ENCODE measurements at places on chromosomes 2 and 18. TPM values are rescaled to one million over a fixed set of nuclear protein-coding genes. Genes with fewer than 3 reads are reported as not detected.

DNA sequence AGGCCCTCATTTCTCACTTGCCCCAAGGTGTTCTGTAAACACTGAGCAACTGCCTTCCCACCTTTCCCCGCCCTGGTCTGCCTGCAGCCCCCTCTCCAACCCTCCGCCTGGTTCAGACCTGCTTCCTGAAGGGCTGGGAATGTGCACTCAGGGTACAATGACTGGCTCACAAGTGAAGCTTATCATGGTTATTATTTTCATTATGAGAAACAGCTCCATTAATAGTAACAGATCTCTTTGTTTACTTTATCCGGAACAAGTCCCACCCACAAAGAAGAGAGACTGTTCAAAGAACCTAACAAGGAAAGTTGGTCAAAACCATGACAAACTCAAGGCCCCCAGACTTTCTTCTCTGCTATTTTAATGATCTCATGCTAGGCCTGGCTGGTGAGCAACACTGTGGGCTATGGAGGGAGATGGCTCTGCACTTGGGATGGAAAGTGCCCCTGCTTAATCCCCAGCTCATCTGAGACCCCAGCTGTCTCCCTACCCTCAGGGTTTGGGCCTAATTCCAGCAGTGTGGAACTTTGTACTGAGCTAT, 36.7 kb downstream of the ARHGAP25 start:
- DNase-seq: no peak

DNA sequence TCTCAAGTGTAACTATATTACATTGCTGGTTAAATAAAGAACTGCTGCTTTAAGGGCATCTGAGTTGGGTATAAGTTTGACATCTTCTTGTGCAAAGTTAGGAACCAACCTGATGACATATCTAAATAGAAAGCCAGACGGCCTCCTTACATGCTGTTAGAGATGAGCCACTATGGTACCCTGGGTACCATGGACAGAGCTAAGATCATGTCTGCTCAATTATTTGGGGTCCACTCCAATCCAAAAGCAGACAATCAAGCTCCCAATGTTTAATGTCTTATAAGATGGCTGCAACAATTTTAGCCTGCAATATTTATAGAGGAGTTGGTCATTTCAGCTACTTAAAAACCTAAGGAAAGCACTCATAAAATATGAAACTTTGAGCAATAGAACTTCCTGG, 86.2 kb downstream of the UPP2 start:
- DNase-seq: no peak

DNA sequence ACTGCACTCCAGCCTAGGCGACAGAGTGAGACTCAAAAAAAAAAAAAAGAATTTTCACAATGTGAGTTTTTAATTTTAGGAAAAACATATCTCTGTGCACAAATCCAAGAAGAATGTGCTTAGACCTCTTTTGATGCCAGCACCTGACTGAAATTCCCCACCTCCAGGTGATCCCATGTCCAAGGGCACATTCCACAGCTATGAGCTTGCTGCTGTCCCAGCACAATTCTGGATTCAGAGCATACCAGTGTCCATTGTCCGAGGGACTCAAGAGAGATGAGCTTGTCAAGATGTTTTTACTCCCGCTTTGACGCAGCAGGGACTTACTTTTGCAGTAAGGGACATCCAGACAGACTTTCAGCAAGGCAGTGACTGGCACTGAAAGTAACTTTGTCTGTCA, 489.1 kb upstream of the ACVR2A start:
- no peak for DNase-seq

GRCh38 chr2:131145040-131145439, 39.9 kb downstream of the PLEKHB2 start:
- DNase-seq: no peak

GRCh38 chr2:11032396-11032795, 120.7 kb downstream of the KCNF1 start:
- no peak for DNase-seq

- DNase-seq: no peak
Observed at GRCh38 chr18:6943143-6943542, 174.5 kb downstream of the LAMA1 start.

DNA sequence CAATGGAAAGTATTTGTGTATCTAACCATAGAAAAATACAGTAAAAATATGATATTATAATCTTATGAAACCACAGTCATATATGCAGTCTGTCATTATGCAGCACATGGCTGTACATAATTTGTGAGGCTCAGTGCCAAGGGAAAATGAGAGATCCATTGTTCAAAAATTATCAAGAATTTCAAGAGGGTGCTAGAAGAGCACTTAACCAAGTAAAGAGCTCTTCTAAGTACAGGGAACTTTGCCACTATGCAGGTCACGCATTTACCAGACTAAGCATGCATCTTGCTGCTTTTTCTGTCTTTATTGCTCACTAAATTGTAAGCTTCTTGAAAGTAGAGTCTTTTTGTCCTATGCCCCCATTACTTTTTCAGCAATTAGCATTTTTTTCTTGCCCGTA, 438.0 kb downstream of the LRP1B start:
- no peak for DNase-seq

GRCh38 chr2:129189617-129190319, 789.7 kb upstream of the RAB6C start:
- DNase-seq: no peak

DNA sequence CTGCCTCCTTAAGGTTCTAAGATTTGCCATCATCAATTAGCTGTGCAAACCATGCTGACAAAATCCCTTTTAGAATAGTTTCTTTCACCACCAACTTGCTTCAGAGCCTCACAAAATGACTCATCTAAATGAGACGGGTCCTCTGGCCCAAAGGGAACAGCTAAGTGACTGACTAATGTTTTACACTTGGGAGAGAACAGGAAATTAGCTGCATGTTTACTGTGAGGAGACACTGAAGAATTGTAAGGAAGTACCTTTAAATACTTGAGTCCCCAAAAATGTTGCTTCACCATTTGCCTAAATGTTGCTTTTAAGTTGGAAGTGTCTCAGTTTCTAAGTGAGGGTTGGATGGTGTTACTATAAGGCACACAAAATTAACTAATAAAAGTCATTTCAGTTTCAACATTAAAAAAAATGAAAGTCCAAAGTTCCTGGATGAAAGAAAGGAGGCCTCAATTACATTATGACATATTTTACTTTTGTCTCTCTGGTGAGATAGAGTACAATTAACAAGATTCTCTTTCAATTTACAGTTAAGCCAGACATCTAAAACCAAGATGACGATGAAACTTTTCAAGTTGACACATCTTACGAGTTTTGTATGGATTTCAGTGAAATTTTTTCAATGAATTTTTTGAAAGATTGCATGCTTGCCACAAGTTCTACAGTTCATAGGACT, 229.1 kb upstream of the FN1 start:
- no peak for DNase-seq

DNA sequence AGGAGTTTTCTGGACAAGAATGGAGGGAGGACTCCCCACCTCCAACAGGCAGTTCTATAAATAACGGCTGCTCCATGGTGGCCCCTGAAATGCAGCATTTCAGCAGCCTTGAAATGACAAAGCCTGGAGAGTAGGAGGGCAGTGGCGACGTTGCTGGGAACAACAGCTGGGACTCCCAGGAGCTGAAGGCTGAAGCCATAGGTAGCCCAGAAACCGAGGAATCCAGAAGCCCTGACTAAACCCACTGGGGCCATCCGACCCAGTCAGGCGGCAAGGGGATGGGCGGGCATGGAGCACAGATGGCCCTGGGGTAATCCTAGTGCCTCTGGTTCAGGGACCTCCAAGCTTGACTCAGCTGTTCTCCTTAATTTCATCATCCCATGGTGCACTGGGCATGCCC, 9.0 kb downstream of the PRKAG3 start:
- no peak for DNase-seq

DNA sequence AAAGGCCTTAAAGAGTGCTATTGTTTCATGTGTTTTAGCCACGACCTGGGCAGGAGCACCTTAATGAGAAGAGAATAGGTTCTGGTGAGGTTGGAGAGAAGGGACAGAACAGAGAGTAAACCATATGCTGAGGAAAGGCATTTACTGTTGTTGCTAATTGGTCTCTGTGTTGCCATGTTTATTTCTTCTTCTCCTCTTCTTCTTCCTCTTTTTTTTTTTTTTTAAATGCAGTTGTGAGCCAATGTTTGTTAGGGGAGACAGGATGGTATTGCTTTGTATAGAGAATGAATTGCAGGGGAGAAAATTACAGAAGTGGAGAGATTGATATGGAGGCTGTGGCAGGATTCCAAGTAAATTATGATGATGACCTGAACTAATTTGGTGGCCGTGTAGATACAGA, 2.6 kb downstream of the SCN9A start:
- no peak for DNase-seq

GRCh38 chr2:67600946-67601345, 203.8 kb downstream of the ETAA1 start:
- no peak for DNase-seq

GRCh38 chr2:201929281-201930026, 104.2 kb upstream of the FZD7 start:
- no peak for DNase-seq

DNA sequence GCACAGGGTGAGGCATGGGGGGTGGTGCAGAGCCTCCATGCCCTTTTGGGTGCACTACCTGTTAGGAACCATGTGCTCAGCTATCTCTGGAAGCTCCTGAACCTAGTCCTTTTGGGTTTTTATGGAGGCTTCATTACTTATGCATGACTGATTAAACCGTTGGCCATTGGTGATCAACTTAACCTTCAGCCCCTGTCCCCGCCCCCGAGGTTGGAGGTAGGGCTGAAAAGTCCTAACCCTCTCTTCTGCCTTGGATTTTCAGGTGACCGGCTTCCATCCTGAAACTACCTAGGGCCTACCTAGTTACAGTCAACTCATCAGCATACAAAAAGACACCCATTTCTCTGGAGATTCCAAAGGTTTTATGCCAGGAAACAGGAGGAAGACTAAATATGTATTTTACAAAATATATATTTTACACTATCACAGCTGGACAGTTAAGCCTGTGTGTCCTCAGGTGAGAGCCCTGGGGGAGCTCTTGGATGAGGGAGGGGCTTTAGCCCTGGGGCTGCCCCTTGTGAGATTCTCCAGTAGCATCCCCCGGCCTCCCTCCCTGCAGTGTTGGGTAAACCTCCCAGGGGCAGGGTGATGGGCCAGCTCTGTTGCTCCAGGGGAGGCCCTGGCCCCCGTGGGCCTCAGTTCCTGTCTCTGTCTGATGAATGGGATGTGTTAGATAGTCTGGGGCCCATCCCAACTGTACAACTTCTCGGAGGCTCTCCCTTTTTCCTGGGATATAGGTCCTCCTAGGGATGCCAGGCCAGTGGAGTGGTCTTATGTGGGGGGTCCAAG, 24.1 kb downstream of the GLI2 start:
- DNase-seq: no peak

GRCh38 chr2:197254776-197255530, 55.6 kb downstream of the ANKRD44 start:
- no peak for DNase-seq

DNA sequence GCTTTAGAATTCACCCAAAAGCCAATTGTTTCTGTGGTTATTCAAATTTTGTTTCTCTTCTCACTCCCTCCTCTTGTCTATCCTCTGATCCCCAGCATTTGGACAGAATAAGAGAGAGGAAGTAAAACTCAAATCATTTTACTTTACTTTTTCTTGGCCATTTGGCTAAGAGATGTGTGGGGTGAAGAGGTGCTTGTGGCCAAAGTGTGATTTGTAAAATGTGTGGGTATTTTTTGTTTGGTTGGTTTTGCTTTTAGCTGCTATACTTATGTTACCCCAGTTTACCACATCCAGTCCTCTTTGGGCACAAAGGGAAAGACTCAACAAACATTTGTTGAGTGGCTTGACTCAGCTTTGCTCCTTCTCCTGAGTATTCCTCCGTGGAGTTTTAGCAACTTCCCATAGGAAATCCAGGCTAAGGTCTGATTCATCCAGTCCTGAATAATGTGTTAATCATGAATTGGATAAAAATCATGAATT, 109.1 kb upstream of the CYP1B1 start:
- no peak for DNase-seq

- no peak for DNase-seq
Observed at GRCh38 chr2:15780912-15781574, 159.3 kb upstream of the MYCN start.

DNA sequence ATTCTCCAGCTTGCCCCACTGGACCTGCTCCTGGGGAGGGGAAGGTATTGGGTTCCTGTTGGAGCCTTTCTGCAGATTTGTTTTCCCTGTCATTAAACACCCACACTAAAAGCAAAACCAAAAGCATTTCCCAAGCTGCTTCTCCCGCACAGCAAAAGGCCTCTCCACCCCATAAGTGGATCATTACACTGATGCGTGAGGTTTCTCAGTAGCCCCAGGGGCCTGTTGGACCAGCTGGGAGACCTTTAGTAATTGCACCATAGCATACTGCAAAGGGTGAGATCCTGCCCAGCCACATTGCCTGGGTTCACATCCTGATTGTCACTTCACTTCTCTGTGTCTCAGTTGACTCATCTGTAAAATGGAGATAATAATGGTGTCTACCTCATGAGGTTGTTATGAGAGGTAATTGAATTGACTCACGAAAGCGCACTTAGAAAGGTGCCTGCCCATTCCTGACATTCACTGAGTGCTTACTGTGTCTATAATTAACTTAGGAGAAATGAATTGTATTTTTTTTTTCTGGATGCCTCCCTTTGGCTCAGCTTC, 43.9 kb downstream of the TOGARAM2 start:
- no peak for DNase-seq

GRCh38 chr2:172048508-172049503, 36.5 kb upstream of the DLX1 start:
- no peak for DNase-seq

DNA sequence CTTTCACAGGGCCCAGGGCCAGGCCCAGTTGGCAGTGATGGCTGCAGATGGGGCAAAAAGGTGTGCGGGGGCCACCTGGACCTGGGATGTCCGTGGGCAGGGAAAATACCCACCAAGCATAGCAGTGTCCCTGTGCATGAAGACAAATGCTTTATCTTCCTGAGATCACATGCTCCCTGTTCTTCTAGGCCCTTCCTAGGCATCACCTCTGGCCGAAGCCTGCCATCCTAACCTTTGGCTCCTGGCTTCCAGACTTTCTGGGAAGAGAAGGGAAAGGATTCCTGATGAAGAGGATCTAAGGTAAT, 105.0 kb upstream of the SMAD2 start:
- DNase-seq: no peak

Gene NCK2
- 92.5 TPM for total RNA-seq

Gene SCYGR4
- not detected for total RNA-seq

Gene PCGF1
- 24.4 TPM for total RNA-seq

Gene RAB17
- 49.9 TPM for total RNA-seq

Gene AGXT
- 1.0 TPM for total RNA-seq

Gene TTN
- total RNA-seq: 12.2 TPM

Gene SELENOI
- 43.8 TPM for total RNA-seq

Gene NEU2
- total RNA-seq: not detected

Measured in progenitor cell of endocrine pancreas (in vitro differentiated cells).